ENCODE measurements at places on chromosomes 12 and 14.

DNA sequence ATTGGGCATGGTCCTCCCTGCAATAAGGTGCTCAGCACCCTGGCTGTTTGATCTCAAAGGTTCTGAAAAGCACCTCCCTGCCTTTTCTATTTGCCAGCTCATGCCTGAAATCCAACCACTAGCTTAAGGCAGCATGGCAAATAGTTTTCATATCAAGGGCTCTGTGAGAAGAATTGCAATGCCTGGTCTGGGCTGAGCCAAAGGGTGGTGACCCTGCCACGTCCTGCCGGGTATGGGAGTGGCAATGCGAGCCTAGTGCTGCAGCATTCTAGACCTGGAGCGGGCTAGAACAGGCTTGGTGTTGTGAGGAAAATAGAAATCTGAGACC is 2.3 kb upstream of the SCNN1A start:
- DNase-seq = no peak

GRCh38 chr12:6582196-6582595 is 14.1 kb upstream of the NOP2 start:
- DNase-seq = no peak

DNA sequence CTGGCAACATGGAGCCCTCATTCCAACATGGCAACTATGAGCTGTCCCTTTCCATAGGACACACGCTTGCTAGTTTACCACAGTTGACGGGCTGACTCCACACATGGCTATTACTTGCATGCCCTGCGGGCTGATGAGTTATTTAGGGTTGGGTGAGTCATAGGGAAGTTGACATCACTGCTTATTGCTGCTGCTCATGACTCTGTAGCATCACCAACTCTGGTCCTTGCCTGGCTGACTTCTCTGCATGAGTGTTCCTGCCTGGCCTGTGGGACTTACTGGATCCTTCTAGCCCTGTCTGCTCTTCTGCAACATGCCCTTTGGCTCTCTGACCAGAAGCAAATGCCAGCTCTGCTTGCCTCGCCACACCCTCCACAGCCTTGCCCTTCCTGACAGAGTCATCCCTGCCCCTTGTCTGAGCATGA is 199.5 kb downstream of the ANO6 start:
- no peak for DNase-seq

DNA sequence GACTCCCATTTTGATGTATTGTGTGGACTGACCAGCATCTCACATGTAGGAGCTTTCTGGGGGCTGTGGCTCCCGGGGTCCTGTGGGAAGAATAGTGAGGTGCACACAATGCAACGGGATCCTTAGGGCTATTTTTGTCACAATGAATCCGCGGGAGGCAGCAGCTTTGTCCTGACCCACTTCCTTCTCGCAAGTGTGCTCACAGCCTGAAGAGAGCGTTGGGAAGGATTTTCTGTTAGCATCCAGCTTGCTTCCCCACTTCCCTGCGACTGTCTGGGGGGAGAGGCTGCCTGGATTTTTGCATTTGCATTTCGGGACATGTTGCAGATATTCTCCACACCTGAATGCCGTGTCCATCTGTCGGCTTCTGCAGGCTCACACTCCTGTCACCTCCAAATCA is 31.9 kb downstream of the FZD10 start:
- DNase-seq = no peak

- no peak for DNase-seq
Measured at GRCh38 chr14:69852531-69853321, 26.5 kb upstream of the SMOC1 start.

DNA sequence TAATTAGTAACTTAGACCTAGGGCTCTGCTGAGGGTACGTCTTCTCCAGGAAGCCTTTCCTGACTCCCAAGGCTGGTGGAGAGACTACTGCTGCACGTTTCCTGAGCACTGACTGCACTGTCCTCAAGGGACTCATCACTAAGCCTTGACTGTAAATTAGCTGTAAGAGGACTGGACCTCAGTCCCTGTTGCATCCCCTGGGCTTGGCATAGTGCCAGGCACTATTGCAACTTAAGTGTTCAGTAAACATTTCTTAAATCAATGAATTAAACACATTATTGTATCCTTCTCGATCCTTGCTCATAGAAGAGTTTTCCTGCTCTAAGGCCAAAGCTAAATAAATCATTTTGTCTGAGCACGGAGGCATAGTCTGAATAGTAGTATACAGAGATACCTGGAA is 31.9 kb upstream of the IFNG-AS1 start:
- DNase-seq = no peak

DNA sequence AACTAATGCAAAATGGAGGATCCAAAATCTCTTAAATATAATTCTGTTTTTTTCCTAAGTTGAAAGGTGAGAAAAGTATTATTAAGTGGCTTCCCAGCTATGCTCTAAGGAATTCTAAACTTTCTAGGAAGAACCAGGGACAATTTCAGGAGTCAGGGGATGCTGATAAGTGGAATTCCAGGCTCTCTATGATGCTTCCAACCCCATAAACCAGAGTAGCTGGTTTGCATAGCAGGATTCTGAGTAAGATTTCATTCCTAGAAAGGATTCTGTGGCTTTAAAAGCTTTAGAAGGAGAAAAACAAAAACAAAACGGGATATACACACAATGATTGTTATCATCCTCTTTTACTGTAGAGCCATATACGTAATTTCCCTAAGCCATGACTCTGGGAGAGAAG is 93.9 kb downstream of the SLC16A7 start:
- DNase-seq = no peak

DNA sequence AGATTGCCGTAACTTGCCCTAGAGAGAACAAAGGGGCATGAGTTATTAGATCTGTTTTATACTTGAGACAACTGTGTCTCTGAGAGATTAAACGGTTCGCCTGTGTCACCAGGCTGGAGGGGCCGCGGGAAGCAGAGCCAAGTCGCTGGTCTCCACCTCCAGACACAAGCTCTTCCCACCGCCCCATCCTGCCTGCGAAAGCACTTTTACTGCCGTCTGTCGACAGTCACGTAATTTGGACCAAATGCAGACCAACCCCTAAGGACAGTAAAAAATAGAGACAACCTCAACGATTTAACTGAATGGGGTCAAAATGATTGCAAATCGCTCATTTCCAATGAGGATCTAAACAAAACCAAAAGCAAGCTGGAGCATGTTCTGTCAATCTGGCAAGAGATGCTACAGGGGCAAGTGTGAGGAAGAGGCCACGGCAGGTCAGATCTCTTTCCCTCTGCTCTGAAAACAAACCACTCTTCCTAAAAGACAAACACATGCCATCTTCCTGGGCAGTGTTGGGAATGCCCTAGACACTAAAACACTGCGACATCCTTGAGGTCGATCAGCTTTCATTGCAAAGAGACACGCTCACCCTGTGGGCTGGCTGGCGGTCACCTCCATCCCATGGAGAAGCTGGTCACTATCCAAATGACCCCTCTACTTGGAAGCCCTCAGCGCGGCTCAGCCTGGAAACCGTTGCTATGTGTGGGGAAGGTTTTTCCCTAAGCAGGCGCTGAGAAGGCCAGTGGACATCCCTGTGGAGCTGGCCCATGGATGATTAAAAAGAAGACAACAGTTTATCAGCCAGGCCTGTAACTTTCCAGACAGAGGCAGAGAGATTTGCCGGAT is 17.1 kb downstream of the GSC start:
- no peak for DNase-seq

DNA sequence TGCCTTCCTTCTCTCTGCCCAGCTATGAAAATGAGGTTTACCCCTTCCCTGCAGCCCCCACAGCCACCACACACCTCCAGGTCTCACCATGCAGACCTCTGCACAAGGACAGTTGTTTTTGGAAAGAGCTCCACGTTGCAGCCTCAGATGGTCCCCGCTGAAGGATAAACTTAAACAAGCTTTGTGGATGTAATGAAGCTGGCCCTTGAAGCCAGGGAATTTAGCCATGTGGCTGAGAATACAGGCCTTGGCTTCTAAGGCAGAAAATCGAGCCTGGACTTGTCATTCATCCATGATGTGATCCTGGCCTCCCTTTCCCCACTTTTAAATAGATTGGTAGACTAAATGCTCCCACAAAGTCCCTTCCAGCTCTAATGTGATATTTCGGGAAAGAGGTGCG is 79.4 kb downstream of the TBX3 start:
- DNase-seq = no peak

- no peak for DNase-seq
Measured at GRCh38 chr12:94071258-94071657, 77.1 kb upstream of the PLXNC1 start.

GRCh38 chr14:24972844-24973243 is 77.1 kb downstream of the STXBP6 start:
- DNase-seq = no peak

Measured in stimulated activated CD4-positive, alpha-beta T cell treated with anti-CD3 and anti-CD28 coated beads, TNF-alpha, amount 100 ng/mL, for 4 hours (primary cell).